Hematopoietic multipotent progenitor cell (in vitro differentiated cells): ENCODE measurements at places on chromosomes 16 and 17.
A peak's percentile ranks its signal among the peaks of the same experiment; 100 is the strongest.

GRCh38 chr16:81463296-81463890, 18.8 kb downstream of the CMIP start:
- DNase-seq, result no peak

DNA sequence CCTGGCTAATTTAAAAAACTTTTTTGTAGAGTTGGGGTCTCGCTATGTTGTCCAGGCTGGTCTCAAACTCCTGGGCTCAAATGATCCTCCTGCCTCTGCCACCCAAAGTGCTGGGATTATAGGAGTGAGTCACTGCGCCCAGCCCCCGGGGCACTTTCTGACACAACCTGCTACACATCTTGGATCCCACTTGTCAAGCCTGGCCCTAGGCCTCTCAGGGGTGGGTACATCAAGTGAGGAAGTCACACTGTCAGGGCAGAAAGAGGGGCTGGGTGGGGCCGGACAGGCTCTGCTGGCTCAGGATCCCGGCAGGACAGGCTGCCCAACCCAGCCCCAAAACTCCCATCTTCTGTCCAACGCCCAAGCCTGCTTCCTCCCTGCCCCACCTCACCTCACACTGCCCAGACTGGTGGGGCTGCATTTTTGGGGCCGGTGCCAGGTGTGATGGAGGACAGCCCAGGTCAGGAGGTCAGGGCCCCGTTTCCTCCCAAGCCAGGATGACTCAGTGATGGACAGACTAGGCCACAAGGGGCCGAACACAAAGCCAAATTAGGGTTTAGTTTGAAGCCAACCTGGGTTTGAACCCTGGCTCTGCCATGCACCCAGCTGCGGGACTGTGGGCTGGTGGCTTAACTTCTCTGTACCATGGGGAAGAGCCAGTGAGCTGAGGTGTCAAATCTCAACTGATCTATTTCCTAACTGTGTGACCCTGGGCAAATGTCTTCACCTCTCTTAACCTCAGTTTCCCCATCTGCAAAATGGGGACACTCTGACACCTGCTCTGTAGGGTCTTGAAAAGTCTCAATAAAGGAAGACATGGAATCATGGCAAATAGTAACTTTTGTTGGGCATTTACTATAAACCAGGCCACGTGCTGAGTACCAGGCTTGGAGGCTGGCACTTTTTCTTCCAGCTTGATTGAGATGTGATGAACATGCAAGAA, 8.9 kb upstream of the PPL start:
- DNase-seq, result no peak

DNA sequence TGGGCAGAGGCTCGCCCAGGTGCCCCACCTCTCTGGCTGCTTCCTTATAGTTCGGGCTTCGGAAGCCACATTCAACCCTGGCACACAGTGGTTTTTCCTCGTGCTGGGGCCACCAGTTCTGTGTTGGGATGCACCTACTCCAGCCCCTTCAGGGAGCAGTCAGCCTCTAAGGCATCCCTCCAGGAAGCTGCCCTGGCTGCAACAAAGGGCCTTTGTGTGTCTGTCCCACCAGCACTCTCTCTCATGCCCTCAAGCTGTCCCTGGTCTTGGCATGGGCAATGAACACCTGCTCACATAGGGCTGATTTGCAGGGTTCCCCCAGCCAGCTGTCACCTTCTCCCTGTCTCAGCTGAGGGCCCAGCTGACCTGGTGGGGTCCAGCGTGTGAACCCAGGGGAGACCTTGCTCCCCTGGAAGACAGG, 754 bp upstream of the NOXO1 start:
- DNase-seq, result no peak

DNA sequence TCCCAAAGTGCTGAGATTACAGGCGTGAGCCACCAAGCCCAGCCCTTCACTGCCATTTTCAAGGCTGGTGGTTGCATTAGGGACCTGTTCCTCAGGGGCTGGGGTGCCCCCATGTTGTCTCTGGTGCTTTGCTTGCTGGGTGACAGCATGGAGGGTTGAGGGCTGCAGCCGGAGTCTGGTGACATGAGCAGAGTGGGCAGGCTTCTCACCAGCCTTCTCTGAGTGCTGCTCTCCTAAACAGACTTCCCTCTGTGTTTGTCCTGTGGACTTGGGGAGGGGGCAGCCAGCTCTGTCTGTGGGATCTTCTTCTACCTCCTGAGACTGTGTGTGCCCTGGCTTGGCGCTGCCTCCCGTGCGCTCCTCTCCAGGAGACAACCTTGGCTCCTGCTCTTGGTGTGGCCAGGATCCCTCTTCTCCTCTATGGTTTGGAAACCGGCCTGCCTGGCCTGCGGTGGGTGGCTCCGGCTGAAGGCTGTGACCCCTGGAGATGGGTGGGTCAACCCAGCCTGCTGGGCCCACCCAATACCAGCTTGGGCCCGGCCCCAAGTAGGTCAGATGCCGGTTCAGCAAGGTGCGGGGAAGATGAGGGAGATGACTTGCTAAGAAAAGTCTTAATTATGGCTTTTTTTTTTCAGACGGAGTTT, 72.1 kb downstream of the PDPK1 start:
- no peak for DNase-seq

DNA sequence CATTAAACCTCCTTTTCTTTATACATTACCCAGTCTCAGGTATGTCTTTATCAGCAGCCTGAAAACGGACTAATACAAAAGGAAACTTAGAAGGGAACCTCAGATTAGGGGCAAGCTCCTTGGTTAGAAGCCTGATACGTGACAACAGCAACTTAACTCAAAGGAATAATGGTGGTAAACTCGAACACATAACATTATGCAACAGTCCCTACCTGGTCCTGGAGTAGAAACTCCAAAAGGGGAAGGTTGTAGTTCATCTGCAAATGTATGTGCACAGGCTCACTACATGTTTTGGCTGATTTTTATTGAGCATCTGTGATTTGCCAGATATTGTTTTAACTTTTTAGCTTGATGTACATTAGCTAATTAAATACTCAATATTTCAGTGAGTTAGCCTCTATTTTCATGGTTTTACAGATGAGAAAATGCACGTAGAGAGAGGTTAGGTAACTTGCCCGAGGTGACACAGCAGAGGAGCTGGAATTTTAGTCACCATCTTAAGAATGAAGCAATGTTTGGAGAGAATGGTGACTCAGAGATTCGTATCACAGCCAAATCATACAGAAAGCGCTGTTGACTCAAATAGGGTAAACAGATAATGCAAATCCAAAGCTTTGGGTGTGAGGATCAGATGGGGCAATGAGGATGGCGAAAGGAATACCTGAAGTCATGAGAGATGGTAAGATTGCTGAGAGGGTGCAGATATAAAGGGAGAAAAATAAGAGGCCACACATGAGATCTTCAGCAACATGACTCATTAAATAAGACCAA, 194.9 kb upstream of the RBFOX1 start:
- DNase-seq, result no peak

DNA sequence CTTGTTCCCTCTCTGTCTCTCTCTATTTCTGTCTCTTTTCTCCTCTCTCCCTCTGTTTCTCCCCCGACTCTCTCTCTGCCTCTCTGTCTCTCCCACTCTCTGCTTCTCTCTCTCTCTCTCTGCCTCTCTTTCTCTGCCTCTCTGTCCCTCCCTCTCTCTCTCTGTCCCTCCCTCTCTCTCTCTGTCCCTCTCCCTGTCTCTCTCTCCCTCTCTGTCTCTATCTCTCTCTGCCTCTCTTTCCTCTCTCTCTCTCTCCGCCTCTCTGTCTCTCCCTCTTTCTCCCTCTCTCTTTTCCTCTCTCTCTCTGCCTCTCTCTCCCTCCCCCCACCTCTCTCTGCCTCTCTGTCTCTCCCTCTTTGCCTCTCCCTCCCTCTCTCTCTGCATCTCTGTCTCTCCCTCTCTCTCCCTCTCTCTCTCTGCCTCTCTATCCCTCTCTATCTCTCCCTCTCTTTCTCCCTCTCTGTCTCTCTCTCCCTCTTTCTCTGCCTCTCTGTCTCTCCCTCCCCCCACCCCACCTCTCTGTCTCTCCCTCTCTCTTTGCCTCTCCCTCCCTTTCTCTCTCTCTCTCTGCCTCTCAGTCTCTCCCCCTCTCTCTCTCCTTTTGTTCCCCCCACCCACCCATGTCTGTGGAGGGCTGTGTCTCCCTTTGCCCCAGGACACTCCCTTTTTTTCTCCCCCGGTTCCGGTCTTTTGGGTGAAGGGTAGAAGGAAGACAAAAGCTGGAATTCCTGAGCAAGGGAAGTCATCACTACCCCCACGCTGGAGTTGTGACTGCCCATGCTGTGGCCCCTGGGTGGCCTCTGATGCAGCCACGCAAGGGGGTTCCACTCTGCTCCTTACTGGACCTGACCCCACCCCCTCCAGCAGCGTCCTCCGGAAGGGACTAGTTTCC, 27.1 kb upstream of the MGAT5B start:
- DNase-seq, result no peak

DNA sequence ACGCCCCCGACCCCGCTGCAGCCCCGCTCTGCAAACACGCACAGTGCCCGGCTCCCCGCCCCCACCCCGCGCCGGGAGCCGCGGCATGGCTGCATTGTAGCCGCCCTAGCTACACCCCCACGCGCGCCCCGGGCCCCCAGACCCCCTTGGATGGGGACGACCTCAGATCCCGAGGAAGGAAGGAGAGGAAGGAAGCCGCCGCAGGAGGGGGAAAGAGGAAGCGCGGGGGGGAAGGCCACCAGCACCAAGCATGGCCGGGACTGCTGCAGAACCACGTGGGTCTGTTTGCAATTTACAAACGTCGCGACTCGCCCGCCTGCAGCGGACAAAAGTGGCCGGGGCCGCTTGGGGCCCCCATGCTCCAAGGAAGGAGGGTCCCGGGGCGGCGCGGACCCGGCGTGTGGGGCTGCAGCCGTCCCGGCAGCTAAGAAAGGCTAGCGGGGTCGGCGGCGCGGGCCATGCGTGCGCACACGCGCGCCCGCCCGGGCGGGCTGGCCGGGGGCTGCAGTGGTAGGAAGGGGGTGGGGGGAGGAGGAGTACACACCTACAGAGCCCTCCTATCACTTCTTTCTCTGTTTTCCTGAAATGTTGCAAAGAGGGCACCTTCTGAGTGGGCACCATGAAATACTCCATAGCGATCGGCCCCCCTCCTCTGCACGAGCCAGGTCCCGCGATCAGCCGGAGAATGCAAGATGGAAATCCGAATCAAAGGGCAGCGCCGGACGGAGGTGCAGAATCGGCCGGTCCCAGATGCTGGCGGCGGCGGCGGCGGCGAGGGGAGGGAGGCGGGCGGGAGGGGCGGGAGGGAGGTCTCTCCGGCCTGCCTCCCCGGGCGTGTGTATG, 488 bp downstream of the TFAP4 start:
- peak; percentile 50 for DNase-seq

GRCh38 chr16:5770118-5770517, 672.5 kb upstream of the EEF2KMT start:
- DNase-seq, result no peak

GRCh38 chr17:81563861-81564586, 11.9 kb upstream of the FAAP100 start:
- no peak for DNase-seq

DNA sequence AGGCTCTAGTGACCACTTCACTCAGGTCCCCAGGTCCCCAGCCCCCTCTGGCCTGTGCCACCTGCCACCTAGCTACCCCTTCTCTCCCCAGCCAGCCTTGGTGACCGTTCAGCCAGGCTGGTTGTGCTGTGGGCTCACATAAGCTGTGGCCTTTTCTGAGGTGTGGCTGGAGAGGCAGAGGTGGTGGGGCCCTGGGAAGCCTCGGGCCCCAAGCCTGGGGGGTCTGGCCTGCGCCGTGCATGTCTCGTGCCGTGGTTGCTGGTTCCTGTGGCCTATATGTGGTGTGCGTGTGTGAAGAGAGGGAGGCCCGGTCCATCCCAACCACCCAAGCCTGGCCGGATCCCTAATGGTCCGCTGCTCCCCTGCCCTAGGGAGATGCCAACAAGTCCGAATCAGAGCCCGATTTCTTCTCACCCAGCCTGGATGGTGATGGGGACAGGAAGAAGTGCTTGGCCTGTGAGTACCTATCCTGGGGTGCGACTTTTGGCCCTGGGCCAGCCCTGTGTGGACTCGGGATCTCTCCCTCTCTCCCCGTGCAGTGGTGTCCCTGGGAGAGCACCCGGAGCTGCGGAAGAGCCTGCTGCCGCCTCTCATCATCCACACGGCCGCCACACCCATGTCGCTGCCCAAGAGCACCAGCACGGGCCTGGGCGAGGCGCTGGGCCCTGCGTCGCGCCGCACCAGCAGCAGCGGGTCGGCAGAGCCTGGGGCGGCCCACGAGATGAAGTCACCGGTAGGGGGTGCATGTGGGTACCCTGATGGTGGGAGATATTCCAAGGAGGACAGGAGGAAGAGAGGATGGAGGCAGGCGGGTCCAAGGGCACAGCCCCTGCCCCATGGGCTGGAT, 35.9 kb downstream of the CACNA1G start:
- no peak for DNase-seq
